Naive thymus-derived CD8-positive, alpha-beta T cell (primary cell): ENCODE measurements at places on chromosomes 5 and 9. TPM values are rescaled to one million over a fixed set of nuclear protein-coding genes. Genes with fewer than 3 reads are reported as not detected.

The FBXL17 gene
- total RNA-seq, result 13.6 TPM

GRCh38 chr5:150579462-150580400 is 60.7 kb upstream of the SYNPO start:
- no peak for DNase-seq

GRCh38 chr5:159242656-159243055 is 20.4 kb upstream of the UBLCP1 start:
- DNase-seq, result no peak

The AGXT2 gene
- total RNA-seq, result not detected

The PCDHB2 gene
- not detected for total RNA-seq

- no peak for DNase-seq
Measured at GRCh38 chr5:158058208-158059120, 199.5 kb upstream of the CLINT1 start.

The SLC36A2 gene
- total RNA-seq, result not detected

DNA sequence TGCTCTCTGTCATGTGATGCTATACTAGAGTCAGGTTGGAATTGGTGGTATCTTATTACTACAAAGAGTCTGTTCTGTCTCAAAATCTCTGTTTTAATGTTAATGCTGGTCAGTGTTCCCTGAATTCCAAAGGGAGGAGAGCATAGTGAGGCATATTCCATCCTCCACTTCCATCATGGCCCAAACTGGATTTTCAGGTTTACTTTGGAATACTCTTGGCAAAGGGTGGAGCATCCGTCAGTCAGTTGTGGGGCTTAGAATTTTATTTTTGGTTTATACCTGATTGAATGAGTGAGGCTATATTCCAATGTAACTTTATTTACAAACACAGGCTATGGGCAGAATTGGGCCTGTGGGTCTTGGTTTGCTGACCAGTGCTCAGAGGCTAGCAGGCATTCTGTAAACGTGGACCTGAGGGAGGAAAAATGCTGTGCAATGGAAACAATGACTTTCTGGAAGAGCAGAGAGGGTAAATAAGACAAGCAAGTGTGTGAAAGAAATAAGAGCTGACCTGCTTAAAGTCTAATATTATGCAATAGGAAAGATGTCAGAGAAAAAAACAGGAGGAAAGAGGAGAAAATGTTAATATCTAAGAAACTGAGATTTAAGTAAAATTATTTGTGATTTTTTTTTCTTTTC is 106.2 kb upstream of the CLINT1 start:
- no peak for DNase-seq

- DNase-seq, result no peak
Measured at GRCh38 chr9:23682891-23683431, 143.1 kb downstream of the ELAVL2 start.

GRCh38 chr5:40675396-40676133 is 4.2 kb upstream of the PTGER4 start:
- DNase-seq, result no peak

The DTWD2 gene
- total RNA-seq, result 3.8 TPM

DNA sequence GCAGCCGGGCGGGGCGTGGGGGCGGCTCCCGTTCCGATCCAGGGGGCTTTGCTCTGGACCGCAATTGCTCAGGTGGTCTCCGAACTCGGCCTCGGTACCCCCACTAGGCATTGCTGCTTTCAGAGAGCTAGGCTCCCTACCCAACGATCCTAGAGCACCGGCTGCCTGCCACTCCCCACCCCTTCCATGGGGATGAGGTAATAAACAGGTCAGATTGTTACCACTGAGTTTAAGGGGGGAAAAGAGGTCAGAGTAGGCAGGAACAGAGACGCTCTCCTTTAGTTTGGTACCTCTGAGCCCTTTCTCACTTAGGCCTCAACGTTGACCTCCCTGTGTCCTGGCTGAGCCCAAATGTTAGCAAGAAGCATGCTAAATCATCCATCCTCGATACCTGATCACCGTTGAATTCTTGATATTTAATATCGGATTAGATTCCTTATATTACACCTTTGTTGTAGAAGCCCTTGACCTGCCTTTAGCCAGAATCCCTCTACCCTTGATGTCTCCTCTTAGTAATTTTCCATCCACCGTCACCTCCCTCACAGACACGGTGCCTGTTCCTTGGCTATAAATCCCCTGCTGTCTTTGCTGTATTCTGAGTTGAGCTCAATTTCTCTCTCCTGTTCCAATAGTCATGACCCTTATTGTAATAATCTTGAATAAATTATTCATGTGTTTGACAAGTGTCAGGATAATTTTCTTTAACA is 588 bp upstream of the PLPP1 start:
- DNase-seq, result no peak

The CDKN2B-AS1 gene
- 0.60 TPM for total RNA-seq

GRCh38 chr9:20683351-20684034 is 566 bp upstream of the FOCAD start:
- DNase-seq, result peak; percentile 67

The CPEB4 gene
- 16.0 TPM for total RNA-seq

The GABRA1 gene
- not detected for total RNA-seq

GRCh38 chr5:96517295-96517694 is 84.2 kb upstream of the PCSK1 start:
- DNase-seq, result no peak

The SNX24 gene
- 2.2 TPM for total RNA-seq

- DNase-seq, result no peak
Measured at GRCh38 chr5:87899208-87899661, 369.4 kb downstream of the TMEM161B start.

GRCh38 chr5:84273517-84273883 is 111.2 kb downstream of the EDIL3 start:
- no peak for DNase-seq

The PRELID2 gene
- not detected for total RNA-seq
